ENCODE measurements at places on chromosomes 7 and 10. TPM values are rescaled to one million over a fixed set of nuclear protein-coding genes. Genes with fewer than 3 reads are reported as not detected.

TDRD1 gene
- 0.61 TPM for total RNA-seq

MYPN gene
- total RNA-seq = 0.13 TPM

TMEM213 gene
- not detected for total RNA-seq

GRM3 gene
- not detected for total RNA-seq

CPA2 gene
- 2.0 TPM for total RNA-seq

KLF14 gene
- 1.6 TPM for total RNA-seq

- DNase-seq = no peak
These were observed 10.4 kb upstream of the ZNF485 start for GRCh38 chr10:43595739-43596298.

GRCh38 chr10:70584909-70585544, 17.5 kb downstream of the PRF1 start:
- peak; percentile 87 for DNase-seq

GRCh38 chr7:97226541-97226940, 109.0 kb downstream of the SDHAF3 start:
- DNase-seq = no peak

DNA sequence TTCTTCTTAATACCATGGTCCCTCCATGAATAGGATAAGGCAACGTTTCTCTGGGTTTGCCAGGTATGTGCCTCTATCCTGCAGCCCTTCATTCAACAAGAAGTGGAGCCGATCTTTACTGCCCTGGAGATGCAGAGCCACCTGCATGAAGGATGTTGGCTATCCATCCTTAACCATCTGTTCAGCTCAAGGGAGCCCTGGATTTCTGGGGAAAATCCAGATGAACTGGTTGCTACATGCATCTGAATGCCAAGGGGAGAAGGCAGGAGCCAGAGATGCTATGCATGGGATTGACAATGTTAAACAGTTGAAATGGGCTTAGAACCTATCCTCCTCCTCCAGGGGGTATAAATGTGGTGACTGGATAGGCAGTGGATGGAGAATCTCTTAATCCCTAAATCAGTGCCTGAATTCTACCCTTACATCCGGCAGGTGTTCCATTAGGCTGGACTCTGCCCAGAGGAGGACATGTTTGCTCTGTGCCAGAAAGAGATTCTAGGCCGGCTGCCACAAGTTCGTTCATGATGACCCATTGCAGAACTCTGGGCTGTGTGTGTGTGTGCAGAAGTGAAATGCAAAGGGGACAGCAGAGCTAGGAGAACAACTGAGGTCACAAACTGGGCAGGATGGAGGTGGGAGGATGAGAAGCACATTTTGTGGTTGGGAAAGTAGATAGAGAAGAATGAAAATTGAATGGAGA, 15.6 kb downstream of the CPED1 start:
- no peak for DNase-seq

DNA sequence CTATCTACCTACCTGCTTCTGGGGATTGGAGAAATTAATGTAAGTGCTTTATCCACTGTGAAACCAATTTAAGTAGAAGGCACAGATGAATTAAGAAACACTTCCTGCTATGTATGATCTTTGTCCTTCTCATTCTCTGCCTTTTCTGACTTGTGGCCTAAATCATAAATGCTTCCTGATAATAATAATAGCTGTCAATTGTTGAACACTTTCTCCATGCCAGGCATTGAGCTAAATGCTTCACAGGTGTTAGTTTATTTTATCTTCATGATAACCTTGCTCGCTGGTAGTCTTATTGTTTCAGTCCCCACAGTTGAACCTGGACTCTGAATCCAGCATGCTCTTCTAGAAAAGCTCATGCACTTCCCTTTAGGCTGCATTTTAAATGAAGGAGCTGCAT, 75.4 kb downstream of the CHN2 start:
- DNase-seq = no peak

GRCh38 chr10:29973921-29974320, 85.5 kb downstream of the JCAD start:
- DNase-seq = no peak

DNA sequence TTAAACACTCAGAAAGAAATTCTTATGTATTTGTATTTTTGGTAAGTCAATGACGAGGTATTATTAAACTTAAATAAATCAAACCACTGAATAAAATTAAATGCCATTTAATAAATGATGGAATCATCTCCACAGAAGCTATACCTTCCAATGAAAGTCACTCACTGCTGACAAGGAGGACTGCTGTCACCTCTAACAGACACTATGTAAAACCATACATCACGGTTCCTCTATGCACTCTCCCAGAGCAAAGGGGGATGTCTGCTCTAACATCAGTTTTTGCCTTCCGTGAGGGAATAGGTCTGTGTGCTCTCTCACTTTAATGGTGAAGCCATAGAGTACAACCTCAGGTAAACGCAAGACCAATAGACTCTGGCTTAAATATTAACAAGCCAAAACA, 99.7 kb upstream of the DDC start:
- no peak for DNase-seq

DNA sequence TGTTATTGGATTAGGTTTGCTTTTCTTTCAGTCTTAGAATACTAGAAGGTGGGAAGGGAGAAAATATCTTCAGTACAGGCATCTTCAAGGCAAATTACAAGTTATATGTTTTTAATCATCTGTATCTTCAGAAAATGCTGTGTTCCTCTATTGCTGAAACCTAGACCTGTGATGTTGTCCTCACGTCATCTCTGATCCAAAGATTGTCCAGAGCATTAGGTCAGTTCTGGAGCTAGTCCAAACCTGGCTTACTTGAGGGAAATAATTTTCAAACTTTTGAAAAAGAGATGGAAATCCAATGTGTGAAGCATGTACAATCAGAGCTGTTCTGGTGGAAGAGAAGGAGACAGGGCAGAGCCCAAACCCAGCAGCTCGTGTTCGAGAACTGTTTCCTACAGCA, 217.3 kb downstream of the ZEB1 start:
- DNase-seq = no peak

GRCh38 chr10:32035038-32035437, 21.2 kb downstream of the KIF5B start:
- no peak for DNase-seq

DNA sequence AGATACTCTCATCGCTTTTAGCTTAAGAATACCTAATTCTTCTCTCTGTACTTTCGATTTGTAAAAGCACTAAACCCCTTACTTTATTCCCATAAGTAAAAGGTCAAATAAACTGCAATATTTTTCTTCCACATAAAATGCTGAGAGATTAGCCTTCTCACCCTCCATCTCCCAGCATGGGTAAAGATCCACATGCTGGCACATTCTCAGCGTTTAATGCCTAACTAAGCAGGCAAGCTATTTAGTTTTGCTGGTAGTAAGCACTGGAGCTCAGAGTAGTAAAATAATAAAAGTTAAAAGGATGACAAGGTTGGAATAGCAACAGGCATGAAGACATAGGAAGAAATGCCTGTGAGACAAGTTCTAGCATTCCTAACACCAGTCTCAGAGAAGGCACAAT, 65.9 kb upstream of the NEBL start:
- DNase-seq = no peak

DNA sequence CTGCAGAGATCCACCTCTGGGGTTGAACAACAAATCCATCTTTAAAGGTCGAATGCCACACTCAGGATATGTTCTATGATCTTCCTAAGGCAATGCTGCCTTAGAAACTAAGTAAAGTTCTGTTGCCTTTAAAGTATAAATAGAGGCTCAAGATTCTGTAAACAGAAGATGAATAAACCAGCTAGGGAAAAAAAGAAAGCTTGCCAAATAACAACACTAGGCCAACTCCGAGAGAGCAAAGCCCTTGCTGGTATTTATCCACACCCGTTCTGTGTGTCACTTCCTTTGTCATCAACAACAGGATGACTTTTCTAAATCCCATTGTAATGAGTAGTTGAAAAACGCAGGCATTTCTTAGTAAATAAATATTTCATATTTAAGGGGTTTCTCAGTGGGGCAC, 330.0 kb upstream of the GLI3 start:
- no peak for DNase-seq

DNA sequence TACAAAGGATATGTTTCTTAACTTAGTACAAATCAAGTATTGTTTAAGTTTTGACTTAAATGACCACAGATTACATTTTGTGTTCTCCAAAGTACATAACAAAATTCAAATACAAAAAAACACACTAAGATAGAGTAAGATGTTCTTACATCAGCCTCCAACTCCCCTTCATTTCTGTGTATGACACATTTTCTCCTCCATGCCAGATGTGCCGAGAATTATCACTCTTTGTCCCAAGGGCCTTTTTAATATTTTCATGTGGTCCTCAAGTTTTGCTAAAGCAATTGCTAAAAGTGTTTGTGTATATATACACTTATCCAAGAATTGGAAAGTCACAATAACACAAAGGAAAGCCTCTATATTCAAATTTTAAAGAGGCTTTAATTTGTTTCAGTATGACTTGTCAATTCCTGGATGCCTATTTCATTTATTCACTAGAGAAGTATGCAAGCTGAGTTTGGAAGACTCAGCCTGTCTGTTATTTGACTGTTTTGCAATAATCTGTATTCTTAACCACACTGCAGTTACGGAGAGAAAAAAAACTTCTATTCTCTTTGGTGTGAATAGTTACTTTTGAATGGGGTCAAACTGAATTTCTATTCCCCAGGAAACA, 586.4 kb upstream of the SEMA3D start:
- no peak for DNase-seq

DNA sequence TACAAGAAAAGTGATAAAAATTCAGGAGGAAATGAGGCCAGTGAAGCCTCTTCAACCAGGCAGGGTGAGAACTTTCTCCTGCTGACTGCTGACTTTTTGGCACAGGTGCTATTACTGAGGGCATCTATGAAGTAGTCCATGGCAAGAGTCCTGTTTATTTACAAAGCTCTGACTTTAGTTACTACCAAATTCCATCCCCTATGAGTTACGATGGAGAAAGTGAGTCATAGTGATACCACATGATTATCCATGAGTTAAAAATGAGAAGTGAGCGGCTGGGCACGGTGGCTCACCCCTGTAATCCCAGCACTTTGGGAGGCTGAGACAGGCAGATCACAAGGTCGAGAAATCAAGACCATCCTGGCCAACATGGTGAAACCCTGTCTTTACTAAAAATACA, 19.9 kb downstream of the CCDC3 start:
- peak; percentile 39 for DNase-seq

DNA sequence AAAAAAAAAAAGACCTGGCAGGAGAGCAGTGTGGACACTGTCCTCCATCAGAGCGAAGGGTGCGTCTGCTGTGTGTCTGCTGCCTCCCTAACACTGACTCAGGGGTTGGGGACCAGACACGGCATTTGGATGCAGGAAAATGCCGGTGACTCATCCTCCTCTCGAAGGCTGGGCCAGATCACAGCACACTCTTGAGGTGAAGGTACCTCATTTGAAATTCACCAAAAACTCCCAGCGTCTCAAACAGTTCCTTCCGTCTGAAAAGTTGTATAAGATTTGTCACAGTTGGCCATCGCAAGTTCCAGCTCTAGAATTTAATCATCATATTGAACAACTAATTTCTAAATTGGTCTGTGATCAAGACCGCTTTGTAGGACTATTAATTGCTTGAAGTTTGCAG, 118.1 kb upstream of the LYZL2 start:
- no peak for DNase-seq

DNA sequence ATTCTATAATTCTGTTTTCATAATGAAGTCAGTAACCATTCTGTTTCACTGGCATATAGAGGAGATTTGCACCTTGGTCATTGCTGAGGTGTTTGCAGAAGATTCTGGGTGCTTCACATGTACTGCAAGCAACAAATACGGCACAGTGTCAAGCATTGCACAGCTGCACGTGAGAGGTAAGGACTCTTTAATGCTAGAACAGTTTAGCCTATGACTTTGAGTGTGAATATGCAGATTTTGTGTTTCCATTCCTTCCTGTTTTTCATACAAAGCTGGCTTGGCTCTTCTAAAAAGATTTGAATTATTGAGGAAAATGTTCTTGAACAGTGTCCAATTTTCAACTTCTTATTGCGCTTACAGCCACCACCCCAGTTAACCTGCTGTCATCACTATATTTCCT, 56.4 kb downstream of the MYPN start:
- DNase-seq = no peak

DNA sequence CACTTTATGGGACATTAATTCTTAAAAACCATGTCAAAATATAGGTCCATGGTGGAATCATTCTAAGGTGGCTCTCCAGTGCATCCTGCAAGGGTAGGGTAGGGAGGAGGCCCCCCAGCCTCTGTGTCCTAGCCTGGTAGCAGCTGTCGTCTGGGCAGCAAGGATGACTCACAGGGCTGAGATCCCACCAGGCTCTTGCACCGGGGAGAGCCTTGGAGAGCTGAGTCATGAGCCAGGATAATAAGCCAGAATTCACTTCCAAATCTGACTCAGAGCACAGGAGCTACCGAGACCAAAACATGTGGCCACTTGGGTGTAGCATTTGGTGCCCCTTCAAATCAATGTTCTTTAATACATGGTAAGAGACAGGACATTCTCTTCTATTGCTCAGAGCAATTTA, 298.5 kb downstream of the NEBL start:
- DNase-seq = peak; percentile 95

GRCh38 chr7:20193242-20193777, 23.9 kb downstream of the MACC1 start:
- DNase-seq = no peak

DNA sequence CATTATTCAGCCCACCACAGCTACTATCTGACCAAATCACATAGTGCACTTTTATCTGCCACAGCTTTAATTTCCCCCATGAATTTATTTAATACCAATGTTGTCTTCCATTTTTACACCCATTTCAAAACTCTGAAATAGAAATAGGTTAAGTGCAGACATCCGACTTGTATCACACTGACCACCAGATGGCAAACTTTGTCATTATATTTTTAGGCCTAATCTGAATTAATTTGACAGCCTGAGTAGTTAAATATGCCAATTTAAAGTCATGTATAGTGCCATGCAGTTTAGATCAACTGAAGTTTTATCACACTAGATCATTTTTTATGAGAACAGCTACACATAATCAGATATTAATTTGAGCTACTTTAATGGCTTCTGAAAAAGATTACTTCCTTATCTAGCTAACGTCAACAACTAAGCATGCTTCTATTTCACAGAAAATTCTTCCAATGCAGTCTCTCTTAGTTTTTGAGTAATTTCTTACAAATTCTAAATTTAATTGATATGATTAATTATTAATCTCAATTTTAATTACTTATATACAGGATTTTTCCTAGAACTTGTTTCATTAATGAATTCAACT, 566.4 kb downstream of the GFRA1 start:
- DNase-seq = peak; percentile 58

GRCh38 chr7:35700865-35701264, 5.9 kb upstream of the HERPUD2 start:
- DNase-seq = no peak

DNA sequence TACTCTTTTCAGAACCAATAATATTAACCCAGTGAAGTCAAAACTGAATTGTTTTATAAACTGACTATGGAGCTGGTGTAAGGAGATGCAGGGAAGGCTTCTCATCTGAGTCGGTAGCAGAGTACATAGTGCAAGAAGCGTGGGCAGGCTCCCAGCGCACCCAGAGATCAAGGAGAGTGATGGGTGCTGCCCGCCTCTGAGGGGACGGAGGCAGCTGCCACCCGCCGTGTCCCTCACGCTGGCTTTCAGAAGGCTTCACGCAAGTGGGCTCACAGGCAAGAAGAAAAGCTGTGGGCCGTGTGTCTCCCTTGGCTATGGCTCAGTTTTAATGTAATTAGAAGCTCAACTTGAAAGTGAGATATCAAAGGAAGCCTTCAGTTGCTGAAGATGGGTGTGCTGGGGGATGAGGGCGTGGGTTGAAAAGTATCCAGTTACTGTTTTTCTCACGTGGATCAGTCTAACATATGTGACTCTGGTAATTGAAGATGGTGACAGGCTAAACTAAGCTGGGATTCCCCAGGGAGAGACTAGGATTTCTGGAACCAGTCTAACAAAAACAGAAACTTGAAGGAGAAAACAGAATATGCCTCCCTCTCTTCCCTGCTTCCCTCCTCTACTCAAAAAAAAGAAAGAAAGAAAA, 159.9 kb downstream of the MGMT start:
- DNase-seq = no peak
